ENCODE measurements at places on chromosomes 12 and 14.

DNA sequence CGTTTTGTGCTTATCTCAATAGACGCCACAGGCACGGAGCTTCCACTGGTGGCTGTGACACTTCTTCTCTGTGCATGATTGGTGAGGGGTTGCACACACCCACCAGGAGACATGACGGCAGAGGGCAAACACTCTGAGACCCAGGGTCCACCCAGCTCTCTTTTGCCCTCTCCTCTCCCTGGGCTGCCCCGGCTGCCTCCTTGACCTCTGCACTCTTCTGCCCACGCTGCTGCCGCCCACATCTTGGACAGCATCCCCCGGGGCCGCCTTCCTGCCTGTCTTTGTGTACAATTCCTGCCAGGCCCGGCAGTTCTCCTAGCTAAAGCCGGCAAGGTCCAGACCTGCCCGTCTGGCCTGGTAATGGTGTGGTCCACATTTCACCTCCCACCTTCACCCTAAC is 44.7 kb downstream of the DPF3 start:
- no peak for DNase-seq

GRCh38 chr14:96852823-96853422 is 55.7 kb downstream of the VRK1 start:
- peak; percentile 38 for DNase-seq

GRCh38 chr14:49920935-49921334 is 28.1 kb downstream of the ARF6 start:
- DNase-seq, result no peak

GRCh38 chr12:91551927-91552326 is 369.3 kb upstream of the DCN start:
- DNase-seq, result no peak

- DNase-seq, result no peak
Measured at GRCh38 chr14:52850451-52850909, 59.1 kb upstream of the GNPNAT1 start.

DNA sequence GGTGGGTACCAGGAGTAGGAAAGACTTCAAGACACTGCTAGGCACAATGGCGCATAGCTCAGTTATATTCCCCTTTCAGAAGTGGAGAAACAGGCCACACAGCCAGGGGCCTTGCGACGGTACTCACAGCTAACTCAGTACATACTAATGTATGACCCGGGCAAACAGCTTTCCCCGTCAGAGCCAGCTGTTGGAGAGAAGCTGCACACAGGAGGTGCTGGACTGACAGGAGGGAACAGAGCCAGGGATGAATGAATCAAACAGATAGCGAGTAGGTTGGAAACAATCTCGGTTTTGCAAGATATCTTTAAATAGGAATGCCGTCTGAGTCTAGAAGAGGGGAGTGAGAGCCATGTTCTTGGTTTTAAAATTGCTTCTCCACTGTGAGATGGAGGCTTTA is 45.5 kb downstream of the PRIMA1 start:
- DNase-seq, result no peak

DNA sequence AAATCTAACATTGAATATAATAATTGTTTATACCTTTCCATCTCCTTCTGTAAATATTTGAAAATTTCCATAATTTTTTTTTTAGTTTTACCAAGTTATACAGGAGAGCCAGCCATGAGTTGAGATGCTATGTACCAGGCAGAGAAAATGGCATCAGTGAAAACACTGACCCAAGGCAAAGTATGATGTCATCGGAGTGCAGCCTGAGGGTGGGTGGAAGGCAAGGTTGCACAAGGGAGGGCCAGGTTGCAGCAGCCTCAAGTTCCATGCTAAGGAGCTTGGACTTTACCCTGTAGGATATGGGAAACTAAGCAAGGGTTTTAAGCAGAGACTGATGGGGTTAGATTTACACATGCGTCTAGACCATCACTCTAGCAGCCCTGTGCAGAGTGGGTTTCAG is 441.1 kb downstream of the BCAT1 start:
- DNase-seq, result no peak

DNA sequence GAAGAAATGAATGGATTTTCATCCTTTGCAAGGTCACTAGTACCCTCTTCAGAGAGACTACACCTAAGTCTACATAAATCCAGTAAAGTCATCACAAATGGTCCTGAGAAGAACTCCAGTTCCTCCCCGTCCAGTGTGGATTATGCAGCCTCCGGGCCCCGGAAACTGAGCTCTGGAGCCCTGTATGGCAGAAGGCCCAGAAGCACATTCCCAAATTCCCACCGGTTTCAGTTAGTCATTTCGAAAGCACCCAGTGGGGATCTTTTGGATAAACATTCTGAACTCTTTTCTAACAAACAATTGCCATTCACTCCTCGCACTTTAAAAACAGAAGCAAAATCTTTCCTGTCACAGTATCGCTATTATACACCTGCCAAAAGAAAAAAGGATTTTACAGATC is 40.8 kb downstream of the SPATA7 start:
- DNase-seq, result no peak

GRCh38 chr12:14954269-14954668 is 7.1 kb downstream of the ARHGDIB start:
- peak; percentile 75 for DNase-seq

GRCh38 chr12:32589165-32589865 is 89.8 kb upstream of the DNM1L start:
- no peak for DNase-seq

DNA sequence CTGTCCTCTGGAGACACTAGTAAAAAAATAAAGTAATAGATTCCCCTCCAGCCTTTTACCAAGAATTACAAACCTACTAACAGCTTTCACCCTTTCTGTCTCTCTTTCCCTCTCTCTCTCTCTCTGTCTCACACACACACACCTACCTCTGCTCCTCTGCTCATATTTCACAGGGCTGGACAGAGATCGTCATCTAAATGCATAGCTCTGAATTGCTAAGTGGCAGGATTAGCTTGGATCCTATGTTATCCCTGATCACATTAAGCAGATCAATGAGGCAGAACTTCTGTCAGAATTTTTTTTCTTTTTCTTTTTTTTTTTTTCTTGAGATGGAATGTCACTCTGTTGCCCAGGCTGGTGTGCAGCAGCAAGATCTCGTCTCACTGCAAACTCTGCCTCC is 22.9 kb downstream of the VCPKMT start:
- no peak for DNase-seq

DNA sequence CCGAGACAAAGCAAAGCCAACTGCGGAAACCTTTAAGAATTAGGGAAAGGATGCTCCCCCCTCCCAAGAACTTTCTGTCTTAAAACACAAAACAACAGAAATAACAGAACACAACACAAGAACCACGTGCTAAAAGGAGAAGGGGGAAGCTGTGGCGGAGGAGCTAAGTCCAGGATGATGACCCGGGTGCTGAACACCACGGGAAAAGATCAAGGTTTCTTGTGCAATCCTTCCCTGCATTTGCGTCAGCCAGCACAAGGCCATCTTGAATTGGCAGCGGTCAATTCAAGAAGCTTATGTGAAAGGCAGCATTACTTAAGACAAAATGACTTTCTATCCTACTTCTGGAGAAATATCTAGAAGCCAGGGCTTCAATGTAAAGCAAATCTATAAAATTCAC is 11.0 kb upstream of the CREBL2 start:
- no peak for DNase-seq

GRCh38 chr14:36579573-36580140 is 2.8 kb downstream of the NKX2-8 start:
- DNase-seq, result no peak

- no peak for DNase-seq
Measured at GRCh38 chr12:6125310-6125608, 789 bp upstream of the VWF start.

DNA sequence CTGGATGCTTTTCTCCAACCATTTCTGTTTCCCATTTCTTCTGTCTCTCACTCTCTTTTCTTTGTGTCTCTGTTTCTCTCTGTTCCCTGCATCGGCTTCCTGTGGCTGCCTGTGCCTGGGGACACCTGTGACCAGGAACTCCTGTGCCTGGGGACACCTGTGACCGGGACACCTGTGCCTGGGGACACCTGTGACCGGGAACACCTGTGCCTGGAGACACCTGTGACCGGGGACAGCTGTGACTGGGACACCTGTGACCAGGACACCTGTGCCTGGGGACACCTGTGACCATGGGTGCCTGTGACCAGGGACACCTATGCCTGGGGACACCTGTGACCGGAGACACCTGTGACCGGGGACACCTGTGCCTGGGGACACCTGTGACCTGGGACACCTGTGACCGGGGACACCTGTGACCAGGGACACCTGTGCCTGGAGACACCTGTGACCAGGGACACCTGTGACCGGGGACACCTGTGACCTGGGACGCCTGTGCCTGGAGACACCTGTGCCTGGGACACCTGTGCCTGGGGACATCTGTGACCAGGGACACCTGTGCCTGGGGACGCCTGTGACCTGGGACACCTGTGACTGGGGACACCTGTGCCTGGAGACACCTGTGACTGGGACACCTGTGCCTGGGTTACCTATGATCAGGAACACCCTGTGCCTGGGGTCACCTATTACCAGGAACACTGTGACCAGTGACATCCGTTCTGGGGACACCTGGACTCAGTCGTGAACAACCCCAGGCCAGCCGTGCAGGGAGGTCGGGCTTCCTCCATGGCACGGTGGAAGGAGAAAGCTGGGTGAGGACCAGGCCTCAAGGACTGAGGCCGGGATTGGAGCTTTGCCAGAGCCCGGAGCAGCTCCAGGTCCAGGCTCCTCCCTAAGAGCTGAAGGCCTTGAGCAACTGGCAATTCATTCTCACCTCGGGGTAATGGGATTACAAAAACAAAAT is 23.4 kb upstream of the FBRSL1 start:
- DNase-seq, result no peak

GRCh38 chr12:19783547-19784444 is 344.5 kb downstream of the AEBP2 start:
- peak; percentile 52 for DNase-seq

DNA sequence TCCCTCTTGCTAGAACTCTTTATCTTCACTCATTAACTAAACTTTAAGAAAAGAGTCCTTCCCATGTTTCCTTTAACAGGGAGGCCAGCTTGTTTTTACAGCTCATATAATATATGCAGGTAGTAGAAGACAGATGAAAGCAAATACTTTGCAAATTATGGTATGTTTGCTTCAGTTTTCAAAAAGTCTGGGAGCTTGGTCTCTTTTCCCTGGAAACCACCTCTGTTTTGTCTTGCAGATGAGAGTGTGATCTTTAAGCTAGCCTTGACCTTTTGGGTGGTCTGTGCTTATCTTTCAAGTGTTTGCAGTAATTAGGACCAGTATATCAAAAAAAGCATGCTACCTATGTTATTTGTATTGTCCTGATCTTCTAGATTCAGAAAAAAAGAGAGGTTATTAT is 62.7 kb downstream of the ERC1 start:
- no peak for DNase-seq

- peak; percentile 26 for DNase-seq
Measured at GRCh38 chr12:122834921-122835749, at the start of gene HIP1R. Gene HIP1R, plus strand, starts transcription at chr12:122835457. Its CDS starts 94 bp downstream, at chr12:122835551.

GRCh38 chr14:56889705-56890104 is 79.4 kb upstream of the OTX2 start:
- DNase-seq, result no peak

- DNase-seq, result no peak
Measured at GRCh38 chr12:79945433-79945832, 10.5 kb upstream of the PPP1R12A start.

GRCh38 chr14:92564344-92565039 is 50.9 kb downstream of the RIN3 start:
- DNase-seq, result no peak

- DNase-seq, result no peak
Measured at GRCh38 chr12:31214626-31215517, 111.1 kb downstream of the SINHCAF start.

DNA sequence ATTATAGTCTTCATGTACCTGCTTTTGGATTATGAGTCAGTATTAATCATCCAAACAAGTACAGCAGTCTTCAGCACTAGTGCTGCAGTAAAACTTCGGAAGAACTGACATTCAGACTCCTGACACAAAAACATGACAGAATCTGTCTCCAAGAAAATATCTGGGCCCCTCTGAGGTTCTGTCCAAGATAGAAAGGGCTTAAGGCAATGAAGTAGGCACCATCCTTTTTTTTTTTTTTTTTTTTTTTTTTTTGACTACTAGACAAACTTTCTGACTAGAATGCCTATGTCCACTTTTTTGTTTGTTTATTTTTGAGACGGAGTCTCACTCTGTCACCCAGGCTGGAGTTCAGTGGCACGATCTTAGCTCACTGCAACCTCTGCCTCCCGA is 112.5 kb downstream of the MED13L start:
- DNase-seq, result no peak

- no peak for DNase-seq
Measured at GRCh38 chr14:87430810-87431209, 562.2 kb downstream of the GALC start.

DNA sequence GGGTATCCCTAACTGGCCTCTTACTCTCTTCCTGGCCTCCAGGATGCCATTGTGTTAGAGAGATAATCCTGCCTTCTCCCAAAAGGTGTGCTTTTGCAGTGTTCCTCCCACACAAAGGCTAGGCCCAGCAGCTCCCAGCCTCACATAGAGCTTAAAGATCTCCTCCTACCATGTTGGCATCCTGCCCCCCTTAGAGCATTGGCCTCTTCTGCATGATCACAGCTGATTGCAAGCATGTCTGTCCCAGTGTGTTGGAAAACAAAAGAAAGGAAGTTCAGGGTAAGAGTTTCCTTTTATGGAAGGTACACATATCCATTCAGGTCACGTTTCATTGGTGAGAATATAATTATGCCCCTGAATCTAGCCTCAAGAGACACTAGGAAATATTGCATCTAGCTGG is 405.4 kb downstream of the TMTC2 start:
- DNase-seq, result no peak

DNA sequence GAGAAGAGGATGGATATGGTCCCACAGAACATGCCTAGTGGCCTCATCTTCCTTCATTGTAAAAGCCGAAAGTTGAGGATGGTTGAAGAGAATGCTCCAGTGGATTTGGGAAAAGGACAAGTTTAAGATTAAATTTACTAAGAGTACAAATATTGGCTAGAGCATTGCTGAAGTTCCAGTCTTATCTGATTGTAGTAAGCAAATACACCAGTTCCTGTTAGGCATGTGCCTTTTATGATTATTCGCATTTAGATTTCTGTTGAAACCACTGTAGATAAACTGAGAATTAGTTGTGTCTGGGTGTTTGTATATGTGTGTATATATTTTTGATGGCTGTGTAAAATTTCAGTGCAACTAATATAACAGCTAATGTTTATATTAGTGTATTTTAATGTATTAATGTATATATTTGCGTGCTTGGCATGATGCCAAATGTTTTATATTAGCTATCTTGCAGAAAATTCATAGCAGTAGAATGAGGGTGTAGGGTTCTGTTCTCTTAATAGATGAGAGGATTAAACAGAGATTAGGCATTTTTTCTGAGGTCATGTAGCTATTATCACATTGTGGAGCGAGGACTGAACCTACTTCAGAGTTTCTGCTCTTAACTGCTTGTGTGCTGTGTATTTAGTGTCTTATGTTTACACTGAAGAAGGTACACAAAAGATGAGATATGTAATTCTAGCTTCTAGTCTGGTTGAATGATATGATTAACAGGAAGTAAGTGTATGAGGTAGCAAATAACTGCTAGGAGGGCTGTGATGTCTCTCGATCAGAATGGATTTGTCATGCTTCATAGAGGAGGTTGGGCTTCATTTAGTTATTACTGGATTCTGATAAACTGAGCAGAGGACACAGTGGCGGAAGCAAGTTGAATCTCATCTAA is 21.1 kb downstream of the FKBP3 start:
- peak; percentile 89 for DNase-seq

- peak; percentile 96 for DNase-seq
Measured at GRCh38 chr12:119412811-119413794, 78.6 kb downstream of the CCDC60 start.

All from NCI-H510A treated with DMSO at 0.1 percent for 48 hours (cell line).